ENCODE measurements at places on chromosomes 5 and 9. TPM values are rescaled to one million over a fixed set of nuclear protein-coding genes. Genes with fewer than 3 reads are reported as not detected.

GRCh38 chr5:85030316-85031084 is 645.8 kb upstream of the EDIL3 start:
- no peak for DNase-seq

DNA sequence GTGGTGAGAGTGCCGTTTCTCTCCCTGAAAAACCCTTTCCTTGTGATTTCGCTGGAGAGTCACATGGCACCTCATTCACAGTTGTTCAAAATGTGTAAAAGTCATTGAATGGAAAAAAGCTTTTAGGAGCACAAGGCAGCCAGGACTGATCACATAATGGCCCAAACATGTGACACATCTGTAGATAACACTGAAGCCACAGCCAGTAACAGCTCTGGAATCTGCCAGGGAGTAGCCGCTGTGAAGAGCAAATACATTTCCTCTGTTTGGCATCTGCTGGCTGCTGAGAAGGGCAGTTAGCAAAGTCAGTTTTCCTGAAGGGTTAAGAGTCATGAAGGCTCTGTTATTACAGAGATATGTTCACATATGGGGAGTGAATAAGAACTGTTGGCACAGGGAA is 271.8 kb downstream of the NNT start:
- no peak for DNase-seq

Gene ARAP3
- 39.2 TPM for total RNA-seq

GRCh38 chr9:34507556-34507955 is 15.2 kb downstream of the ENHO start:
- DNase-seq = no peak

Gene MARVELD2
- total RNA-seq = 32.4 TPM

GRCh38 chr5:76941442-76941841 is 11.4 kb upstream of the CRHBP start:
- no peak for DNase-seq

DNA sequence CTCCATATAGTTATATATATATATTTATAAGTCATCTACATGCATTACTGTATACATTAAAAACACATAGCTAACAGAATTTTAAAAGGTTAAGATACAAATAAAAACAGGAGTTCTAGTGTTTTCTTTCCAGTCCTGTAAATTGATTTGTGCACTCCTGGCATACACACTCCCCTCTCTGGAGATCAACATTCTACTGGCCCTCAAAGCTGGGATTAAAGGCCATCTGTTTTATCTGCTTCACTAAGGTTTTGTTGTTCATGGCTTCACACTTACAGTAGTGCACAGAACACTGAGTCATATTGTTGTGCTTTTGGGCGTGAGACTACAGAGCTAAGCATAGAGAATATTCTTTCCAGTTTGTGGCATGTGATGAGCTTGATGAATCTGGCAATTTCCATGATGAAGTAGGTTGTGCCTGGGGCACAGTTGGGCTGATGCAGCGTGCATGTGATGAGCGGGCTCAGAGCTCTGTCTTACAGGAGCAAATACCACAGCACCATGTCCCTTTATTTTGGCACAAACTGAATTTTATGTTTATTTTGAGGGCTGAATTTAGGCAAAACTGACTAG is 98.2 kb downstream of the TAF11L14 start:
- no peak for DNase-seq

DNA sequence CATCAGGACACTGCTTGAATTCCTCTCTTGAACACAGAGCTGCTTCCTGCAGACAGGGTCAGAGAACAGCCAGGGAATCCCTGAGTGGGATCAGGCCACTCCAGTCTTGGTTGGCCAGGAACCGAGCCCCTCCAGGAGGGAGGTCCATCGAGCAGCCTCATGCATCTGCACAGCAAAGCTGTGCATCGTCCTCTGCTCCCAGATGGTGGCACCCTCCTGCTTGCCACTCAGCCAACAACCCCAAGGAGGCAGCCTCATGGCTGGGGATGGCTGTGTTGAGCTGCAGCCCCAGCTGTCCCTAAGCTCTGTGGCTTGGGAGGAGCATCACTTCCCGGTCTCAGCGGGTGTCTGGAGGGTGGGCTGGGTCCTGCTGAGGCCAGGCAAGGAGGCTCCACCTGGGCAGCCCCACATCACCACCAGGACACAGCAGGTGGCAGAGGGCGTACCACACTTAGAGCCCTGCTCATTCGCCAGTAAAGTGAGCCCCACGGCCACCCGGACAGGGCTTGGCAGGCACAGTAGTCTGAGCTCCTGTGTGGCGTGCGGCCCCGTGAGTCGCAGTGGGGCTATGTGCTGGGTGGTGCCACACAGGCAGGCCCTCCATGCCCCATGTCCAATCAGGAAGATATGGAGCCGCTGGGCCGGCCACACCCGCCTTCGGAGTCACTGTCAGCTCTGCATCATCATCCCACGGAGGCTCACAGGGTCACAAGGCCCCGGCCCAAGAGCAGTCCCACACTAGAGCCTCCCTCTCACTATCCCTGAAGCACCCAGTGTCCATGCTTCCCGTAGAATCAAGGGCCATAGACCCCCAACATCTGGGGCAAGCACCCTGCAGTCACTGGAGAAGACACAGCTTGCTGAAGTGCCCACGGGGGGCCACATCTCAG is 11.9 kb downstream of the LPCAT1 start:
- DNase-seq = peak; percentile 34

Gene SLC25A2
- total RNA-seq = 1.3 TPM

DNA sequence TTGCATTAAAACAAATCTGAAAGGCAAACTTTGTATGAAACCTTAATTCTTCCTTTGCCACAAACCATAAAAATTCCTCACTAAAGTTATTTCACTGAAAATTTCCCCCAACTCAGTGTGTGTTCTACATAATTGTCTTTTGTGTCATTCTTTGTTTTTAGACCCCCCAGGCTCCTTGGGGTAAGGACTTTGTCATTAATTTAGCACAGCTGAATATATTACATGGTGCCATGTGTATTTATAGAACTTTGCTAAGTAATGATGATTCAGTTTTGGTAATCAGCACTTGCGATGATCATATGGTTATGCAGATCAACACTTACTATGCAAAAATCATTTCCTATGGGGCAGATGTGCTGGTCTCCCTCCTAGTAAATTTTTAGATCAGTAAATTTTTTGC is 712.1 kb upstream of the MEF2C start:
- DNase-seq = no peak

Gene FBN2
- 4.8 TPM for total RNA-seq

Gene GRIN1
- 0.21 TPM for total RNA-seq

- DNase-seq = no peak
These were observed 236.2 kb upstream of the NFIL3 start for GRCh38 chr9:91659529-91660495.

GRCh38 chr5:148619484-148619883 is 34.8 kb downstream of the HTR4 start:
- no peak for DNase-seq

DNA sequence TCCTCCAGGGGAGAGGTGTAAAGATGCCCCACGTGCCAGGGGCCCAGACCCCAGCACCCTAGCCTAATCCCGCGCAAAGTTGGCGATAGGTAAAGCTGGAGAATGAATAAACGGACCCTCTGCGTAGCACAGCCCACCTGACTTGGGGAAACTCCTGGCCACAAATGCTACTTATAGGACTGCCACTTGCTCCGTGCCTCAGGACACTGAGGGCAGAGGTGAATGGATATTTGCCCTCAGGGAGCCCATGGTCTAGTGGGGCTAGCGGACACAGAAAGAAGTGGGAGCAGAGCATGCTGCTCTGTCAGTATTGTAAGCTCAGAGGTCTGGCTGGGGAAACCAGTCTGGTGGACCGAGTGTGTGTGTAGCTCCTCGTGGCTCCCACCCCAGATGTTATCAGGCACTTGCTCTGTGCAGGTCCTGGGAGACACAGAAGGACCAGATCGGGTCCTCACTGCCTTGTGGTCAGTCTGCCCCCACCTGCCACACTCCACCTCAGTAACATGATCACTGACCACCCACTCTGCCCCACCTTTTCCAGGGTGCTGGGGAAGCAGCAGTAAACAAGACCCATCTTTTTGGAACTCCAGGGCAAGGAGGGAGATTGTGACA is 841 bp downstream of the GRK6 start:
- DNase-seq = no peak

DNA sequence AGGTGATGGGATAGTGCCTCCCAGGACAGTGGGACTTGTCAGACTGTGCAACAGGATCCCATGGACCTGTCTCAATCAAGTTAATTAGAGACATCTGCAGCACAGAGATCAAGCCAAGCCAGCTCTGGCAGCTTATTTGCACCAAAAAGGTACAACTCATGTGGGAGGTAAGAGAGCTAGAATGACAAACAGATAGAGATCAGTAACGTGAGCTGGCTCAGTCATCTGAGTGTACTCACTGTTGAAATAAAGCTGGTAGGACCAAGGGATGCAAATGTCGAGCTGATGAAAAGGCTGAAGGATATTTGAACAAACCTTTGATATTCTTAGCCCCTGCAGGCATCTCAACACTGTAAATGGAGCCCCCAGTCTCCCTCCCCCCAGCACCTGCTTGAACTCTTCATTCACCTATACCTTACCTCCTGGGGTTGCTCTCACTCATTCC is 198.1 kb downstream of the EFNA5 start:
- no peak for DNase-seq

GRCh38 chr5:106171708-106172107 is 1499.0 kb downstream of the EFNA5 start:
- no peak for DNase-seq

DNA sequence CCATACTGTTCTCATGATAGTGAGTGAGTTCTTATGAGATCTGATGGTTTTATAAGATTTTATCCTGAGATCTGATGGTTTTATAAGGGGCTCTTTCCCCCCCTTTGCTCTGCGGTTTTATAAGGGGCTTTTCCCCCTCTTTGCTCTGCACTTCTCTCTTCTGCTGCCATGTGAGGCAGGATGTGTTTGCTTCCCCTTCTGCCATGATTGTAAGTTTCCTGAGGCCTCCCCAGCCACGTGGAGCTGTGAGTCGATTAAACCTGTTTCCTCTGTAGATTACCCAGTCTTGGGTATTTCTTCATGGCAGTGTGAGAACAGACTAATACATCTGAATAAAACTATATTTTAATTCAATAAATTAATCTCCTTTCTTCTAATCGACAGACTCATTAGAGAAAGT is 64.9 kb upstream of the ZSWIM6 start:
- DNase-seq = no peak

- DNase-seq = no peak
These were observed 2.0 kb upstream of the PCDH12 start for GRCh38 chr5:141960018-141960417.

Gene PCDHGA1
- 0.57 TPM for total RNA-seq

- no peak for DNase-seq
These were observed 96.3 kb upstream of the HMHB1 start for GRCh38 chr5:143715616-143716015.

DNA sequence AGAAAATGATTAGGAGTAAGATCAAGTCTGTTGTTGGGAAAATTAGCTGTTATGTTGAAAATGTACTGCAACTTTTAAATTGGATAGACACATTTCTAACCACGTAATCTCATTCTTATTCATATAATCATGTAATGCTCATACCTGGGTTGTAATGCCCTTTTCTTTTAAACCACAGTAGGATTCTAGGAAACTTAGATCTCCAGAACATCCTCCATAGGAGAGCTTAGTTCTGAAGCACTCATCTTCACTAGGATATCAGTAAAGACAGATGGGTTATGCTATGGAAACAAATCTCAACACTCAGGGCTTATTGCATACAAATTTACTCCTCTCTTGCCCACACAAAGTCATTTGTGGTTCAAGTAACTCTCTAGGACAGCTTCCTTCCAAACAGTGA is 34.8 kb upstream of the ANXA1 start:
- DNase-seq = no peak

Gene IL33
- 49.7 TPM for total RNA-seq

DNA sequence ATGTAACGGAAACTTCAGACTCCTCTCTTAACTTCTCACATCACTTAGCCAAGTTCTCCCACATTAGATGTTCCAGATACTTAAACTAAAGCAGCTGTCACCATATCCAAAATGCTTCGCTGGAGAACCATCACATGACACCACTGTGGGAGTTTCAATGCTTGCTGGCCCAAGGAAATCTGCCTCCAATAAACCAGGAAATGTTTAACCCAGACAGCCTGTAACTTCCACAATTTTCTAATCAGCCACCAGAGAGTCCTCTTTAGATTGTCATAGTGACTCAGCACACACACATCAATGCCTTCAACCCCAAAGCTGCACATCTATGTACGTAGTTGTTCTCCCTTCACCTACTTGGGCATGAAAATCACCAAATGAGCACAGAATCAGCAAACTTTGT is 118.7 kb downstream of the LPAR1 start:
- DNase-seq = no peak

DNA sequence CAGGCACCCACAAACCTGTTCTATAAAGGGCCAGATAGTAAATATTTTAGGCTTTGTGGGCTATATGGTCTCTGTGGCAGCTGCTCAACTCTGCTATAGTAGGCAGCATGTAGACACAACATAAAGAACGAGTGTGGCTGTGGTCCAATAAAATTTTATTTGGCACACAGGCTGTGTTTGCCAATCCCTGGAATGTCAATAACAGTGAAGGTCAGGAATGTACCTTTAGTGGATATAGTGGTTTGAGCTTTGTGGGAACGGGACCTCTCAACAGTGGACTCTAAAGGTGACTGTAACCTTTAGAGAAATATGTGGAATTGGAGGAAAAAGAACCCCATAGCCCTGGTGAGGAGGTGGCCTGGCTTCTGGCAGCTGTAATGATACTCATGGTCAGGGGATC is 145.2 kb downstream of the MAST4 start:
- no peak for DNase-seq

DNA sequence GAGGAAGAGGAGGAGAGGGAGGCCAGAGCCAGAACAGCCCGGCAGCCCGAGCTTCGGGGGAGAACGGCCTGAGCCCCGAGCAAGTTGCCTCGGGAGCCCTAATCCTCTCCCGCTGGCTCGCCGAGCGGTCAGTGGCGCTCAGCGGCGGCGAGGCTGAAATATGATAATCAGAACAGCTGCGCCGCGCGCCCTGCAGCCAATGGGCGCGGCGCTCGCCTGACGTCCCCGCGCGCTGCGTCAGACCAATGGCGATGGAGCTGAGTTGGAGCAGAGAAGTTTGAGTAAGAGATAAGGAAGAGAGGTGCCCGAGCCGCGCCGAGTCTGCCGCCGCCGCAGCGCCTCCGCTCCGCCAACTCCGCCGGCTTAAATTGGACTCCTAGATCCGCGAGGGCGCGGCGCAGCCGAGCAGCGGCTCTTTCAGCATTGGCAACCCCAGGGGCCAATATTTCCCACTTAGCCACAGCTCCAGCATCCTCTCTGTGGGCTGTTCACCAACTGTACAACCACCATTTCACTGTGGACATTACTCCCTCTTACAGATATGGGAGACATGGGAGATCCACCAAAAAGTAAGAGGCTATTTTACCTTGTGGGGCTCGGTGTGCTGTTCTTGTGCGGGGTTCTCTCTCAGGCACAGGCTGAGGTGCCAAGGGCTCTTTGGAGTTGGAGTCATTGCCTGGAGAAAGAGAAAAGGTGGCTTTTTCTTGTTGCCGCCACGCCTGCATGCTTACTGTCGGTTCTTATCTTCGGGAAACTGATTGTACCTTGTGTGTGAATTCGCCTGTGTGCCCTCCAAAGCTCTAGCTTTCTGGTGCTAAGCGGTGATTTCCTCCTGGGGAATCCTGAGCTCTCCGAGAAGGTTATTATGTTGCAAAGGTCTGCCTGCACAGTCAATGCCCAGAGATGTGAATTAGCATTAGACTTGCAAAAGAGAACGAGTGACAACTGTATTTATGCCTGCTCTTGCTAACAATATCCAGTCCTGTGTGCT is at the start of gene ISL1:
ISL1 (plus strand) TSS at position 318 of the 991 bp plus-strand sequence; CDS start at position 542, 224 bp downstream.
- DNase-seq = no peak

GRCh38 chr5:161373345-161373707 is 173.2 kb downstream of the GABRB2 start:
- DNase-seq = no peak

- DNase-seq = no peak
These were observed 141.5 kb upstream of the FBXL17 start for GRCh38 chr5:108523360-108523759.

GRCh38 chr5:168667301-168667840 is 88.2 kb upstream of the PANK3 start:
- DNase-seq = no peak
